Activated naive CD4-positive, alpha-beta T cell treated with anti-CD3 and anti-CD28 coated beads for 36 hours (primary cell): ENCODE measurements at places on chromosomes 6 and 20. TPM values are rescaled to one million over a fixed set of nuclear protein-coding genes. Genes with fewer than 3 reads are reported as not detected.

GRCh38 chr20:4544765-4545164, 176.9 kb upstream of the PRND start:
- DNase-seq = no peak

Gene TEAD3
- 1.1 TPM for total RNA-seq

DNA sequence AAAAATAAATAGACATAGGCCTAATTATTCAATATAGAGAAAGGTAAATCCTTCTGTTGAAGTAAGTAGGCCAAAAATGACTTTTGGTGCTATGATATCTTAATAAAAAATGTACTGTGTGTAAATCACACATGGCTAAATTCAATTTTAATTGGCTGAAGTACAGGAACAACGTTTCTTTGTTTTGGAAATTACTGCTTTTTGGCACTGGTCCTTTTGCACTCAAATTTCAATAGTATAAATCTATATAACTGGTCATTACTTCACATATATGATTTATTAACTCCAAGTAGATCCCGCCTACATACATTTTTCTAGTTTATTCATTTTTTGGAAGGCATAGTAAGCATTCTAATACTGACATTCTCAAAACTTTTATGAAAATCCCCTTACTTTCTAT, 114.5 kb downstream of the RALGAPA2 start:
- no peak for DNase-seq

DNA sequence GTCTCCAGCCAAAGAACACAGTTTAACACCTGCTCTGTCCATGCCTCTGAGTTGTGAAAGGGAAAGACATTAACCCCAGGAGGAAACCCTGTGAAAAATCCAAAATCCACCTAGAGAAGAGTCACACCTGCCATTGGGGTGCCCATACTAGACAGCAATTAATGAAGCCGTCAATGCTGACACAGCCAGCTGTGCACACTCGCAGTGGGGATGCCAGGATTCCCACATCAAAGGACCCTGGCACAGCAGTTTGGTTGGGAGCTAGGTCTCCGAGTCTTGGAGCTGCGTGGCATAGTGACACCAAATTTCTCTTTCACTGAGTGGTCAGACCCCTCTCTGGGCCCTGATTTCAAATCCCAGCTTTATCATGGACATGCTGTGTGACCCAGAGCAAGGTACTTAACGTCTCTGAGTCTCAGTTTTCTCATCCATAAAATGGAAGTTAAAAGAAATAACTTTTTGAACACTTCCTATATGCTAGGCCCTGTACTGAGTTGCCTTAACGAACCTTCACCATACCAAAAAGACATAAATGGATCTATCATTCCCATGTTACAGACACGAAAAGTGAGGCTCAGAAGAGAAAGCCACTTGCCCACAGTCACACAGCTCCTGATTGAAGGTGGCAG, 30.8 kb downstream of the BPIFB1 start:
- no peak for DNase-seq

Gene GRM1
- total RNA-seq = not detected

Gene SKIC2
- total RNA-seq = 93.6 TPM

- DNase-seq = no peak
These were observed 376.6 kb downstream of the DHX35 start for GRCh38 chr20:39338469-39339376.

GRCh38 chr6:23268348-23268747, 699.0 kb downstream of the HDGFL1 start:
- DNase-seq = no peak
